COR-L47 (cell line): ENCODE measurements at places on chromosomes 4 and X.
A peak's percentile ranks its signal among the peaks of the same experiment; 100 is the strongest.

GRCh38 chrX:40420899-40421729 is 159.7 kb upstream of the ATP6AP2 start:
- DNase-seq: no peak

GRCh38 chr4:24850674-24851073 is 55.3 kb downstream of the SOD3 start:
- no peak for DNase-seq

DNA sequence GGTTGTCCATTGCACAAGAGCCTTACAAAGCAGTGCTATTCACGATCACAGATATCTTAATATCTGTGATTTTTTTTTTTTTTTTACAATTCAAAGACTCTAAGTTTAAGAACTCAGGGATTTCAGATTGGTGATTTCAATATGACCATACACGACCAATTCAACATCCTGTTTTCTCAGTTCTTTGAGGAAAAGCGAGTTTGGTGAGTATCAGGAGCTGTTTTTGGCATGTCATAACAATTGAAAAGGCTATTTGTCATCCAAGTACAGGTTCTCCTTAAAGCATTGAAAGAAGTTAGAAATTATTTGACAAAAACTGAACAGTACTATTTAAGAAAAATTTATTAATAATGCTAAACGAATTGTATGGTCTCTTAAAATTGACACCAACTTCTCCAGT is 9.1 kb upstream of the ARHGEF6 start:
- DNase-seq: no peak

DNA sequence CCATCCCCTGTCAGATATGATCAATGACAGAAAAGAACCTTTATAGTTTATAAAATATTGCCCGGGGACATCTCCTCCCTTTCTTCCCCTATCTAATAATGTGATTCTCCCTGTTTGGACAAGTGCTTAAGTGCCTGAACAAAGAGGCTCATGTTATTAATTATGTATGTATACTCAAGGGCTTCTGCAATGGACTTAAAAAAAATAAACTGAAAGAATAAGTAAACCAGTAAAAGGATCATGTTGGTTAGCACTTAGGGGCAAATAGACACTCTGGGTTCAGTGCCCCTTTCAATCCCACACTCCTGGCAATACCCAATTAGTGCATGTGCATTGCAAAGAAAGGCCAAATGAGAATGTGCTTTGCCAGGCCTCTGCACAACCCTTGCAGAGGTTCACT is 30.7 kb upstream of the RPS6KA6 start:
- DNase-seq: no peak

DNA sequence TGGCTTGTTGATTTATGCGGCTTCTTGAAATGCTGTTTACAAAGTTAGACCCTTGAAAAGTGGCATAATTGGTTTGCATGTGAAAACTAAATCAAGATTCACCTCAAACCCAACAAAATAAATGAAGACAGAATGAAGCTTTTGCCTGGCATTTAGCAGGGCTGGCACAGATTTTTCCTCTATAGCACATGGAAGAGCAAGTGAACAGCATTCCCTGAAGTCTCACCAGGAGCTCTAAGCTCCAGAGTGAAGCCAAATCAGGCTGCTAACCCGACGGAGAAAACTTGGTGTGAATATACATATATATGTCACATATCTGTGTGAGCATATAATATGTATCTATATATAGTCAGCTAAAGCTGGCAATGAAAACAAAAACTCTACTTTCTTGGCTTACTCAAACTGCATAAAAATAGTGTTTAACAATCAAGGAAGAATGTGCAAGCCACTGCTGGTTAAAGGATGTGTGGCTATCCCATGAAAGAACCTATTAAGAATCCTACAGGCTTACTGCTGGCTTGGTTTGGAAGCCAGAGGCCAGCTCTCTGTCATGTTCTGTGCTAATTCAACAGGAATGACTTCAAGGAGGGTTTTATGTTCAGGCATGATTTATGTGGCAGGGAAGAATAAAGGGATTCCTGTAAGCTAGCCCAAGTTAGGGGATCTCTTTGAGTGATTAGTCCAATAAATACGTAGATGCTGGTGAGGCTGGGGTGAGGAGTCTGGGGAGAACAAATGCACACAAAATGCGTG is 69.9 kb downstream of the MFAP3L start:
- no peak for DNase-seq

DNA sequence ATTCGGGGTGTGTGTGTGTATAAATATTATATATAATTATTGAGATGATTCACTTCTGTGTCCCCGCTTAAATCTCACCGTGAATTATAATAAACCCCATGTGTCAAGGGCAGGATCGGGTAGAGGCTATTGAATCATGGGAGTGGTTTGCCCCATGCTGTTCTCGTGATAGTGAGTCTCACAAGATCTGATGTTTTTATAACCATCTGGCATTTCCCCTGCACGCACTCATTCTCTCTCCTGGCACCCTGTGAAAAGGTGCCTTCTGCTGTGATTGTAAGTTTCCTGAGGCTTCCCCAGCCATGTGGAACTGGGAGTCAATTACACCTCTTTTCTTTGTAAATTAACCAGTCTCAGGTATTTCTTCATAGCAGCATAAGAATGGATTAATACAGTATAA is 851.4 kb upstream of the AGA start:
- DNase-seq: no peak

- no peak for DNase-seq
These were observed 26.6 kb downstream of the PLAC1 start for GRCh38 chrX:134631426-134632346.

- DNase-seq: peak; percentile 37
These were observed 54.9 kb downstream of the PHOX2B start for GRCh38 chr4:41693629-41694028.

DNA sequence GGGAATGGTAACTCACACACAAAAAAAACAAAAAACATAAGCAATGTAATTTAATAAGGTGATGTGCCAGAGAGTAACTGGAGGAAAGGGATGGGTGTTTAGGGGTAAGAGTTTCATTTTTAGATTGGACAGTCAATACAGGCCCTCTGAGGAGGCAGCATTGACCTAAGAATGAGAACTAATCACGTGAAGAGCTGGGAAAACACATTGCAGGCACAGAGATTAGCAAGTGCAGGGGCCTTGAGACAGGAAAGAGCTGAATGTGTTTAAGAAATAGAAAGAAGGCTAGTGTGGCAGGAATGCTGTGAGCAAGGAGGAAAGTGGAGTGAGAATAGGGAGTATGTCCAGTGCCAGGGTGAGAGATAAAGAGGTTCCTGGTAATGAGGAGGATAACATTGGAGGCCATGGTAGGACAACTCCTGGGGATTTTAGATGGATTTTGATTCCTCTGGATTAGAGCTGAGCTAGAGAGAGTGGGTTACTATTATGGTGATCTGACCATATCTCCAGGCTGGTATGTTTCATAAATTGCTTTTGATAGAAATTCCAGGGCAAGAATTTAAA is 17.6 kb downstream of the PDLIM5 start:
- no peak for DNase-seq

- no peak for DNase-seq
These were observed 118.8 kb upstream of the PCDH18 start for GRCh38 chr4:137651128-137651527.

- no peak for DNase-seq
These were observed 15.6 kb downstream of the RPS3A start for GRCh38 chr4:151114986-151115385.

DNA sequence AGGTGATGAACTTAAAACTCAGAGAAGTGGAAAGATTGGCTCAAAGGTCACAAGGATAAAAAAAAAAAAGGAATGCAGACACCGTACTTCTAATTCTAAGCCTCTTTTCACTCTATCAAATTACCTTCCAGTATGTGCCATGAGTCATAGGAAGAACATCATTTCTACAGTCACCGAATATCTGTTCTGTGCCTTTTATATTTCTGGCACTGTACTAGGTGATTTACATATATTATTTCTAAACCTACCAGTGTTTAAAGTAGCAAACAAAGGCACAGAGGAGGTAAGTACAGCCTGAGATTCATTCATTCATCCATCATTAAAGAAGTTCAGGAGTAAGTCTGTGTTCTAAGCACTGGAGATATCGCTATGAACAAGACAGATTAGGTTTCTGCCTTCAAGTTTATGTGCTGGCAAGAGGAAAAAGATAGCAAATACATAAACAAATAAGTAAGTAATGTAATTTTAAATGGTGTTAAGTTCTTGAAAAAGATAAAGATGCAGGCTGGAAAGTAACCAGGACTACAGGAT is 65.3 kb downstream of the PALLD start:
- no peak for DNase-seq

DNA sequence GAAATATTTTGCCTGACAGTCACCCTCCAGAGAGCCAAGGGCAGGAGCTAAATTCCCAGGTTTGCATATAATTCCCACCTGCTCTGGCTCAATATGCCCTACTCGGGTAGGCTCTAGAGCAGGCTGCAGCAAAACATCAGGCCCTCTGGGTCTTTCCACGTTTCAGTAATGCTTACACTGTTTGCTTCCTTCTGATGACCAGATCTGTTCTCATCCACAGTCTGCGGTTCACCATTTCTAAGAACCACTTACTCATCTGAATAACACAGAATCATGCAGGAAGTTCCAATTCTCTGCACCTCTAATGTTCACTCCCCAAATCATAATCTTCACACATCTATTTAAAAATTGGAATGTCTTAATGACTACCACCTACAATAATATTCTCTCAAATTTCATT is 141.4 kb downstream of the PPP3CA start:
- no peak for DNase-seq

GRCh38 chr4:5890063-5890727 is 2.7 kb downstream of the CRMP1 start:
- DNase-seq: peak; percentile 86

GRCh38 chrX:23548164-23548563 is 119.1 kb upstream of the PRDX4 start:
- no peak for DNase-seq

DNA sequence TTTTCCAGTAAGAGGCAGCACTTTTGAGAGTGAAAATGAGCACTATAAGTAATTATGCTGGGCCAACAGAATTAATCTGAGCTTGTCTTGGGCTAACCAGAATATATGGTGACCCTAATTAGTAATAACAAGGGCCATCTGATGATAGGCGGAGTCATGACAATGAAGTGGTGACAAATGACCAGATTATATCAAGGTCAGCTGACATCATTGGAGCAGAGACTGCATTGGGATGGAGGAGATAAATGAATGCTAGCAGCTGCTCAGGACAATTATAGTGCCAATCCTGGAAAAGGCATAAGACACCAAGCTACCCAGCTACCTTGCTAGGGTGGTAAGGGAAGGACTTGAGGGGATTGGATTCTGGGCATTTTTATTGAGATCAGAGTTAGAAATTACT is 1548.7 kb downstream of the RPA4 start:
- no peak for DNase-seq

DNA sequence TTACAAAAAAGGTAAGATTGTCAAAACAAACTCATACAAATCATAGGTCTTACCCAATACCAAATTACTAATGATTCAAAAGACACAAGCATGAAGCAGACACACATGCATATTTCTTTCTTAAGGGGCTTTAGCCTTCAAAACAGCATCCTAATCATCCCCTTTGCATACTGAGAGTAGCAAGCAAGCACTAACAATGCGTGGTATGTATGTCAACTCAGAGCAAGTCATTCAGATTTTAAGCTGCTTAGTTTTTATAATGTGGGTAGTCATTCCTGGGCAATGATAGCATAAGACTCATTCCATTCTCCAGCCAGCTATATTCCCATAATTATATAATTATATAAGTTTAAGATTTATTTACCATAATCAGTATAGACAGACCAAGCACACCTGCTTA is 219.6 kb downstream of the DKK2 start:
- DNase-seq: no peak

DNA sequence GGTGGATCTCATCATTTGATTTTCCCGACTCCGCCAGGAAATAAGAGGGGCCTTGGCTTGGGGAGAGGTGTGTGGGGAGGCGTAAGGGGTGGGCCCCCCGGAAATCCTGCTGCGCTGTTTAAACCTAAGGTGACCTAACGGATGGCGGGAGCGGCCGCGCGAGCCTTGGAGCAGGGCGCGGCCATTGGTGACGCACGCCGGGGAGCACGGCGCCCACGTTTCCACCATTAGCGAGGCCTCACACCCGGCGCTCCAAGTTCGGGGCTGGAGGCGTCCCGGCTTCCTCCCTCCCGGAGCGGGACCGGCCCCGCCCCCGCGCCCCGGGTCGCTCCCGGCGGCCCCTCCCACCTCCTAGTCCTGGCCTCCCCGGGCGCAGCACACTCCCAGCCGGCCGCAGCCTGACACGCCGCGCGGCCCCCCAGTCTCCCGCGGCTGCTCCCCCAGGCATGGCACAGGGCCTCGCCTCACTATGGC is at the start of gene SMS:
TSS of gene SMS (plus strand) at position 354 of the 474 bp plus-strand sequence. CDS start at position 470, 116 bp downstream.
- DNase-seq: peak; percentile 52

GRCh38 chr4:143189528-143189927 is 4.8 kb downstream of the USP38 start:
- DNase-seq: no peak

- peak; percentile 9 for DNase-seq
These were observed 736.1 kb upstream of the ADGRL3 start for GRCh38 chr4:60463857-60464502.

DNA sequence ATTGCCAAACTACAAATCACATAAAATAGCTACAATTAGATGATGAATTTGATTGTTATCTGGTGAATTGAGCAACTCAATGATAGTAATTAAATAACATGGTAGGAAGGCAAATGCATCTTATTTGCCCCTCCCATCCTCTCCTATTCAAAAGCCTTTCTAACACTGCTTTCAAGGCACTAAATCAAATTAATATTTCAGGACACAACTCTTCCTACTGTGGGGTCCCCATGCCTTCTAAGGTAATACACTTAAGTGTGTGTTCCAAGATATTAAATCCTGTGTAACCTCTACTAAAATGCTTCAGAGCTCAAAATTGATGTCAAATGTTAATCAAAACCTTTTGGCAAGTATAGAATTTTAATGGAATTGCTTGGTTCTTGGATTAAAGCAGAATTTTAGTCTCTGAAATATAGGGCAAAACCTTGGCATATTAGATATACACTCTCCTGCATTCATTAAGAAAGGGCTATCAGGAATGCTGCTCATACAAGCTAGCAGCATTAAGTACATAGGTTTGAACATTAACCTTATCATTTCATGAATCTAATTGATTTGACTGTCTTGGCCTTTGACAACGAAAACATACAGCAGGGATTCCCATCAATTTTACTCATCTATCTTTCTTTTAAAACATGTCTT is 371.8 kb upstream of the GALNTL6 start:
- DNase-seq: no peak

DNA sequence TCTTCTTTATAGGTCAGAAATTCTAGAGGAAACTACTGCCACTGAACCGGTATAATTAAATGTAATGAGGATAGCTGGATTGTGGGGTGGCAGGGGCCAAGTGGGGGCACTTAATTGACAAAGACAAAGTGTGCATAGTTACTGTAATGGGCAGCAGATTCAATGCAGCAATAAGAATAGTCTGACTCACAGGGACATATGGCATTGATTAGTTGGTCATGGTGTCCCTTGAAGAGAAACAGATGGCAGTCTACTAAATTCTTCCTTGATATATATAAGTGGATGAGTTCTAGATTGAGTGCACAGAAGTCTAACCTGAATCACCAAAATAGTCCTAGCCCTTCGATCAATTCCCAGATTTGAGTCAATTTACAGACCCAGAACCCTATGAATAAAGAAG is 31.6 kb downstream of the ETDC start:
- DNase-seq: no peak
